ENCODE measurements at places on chromosomes 11 and 22.

DNA sequence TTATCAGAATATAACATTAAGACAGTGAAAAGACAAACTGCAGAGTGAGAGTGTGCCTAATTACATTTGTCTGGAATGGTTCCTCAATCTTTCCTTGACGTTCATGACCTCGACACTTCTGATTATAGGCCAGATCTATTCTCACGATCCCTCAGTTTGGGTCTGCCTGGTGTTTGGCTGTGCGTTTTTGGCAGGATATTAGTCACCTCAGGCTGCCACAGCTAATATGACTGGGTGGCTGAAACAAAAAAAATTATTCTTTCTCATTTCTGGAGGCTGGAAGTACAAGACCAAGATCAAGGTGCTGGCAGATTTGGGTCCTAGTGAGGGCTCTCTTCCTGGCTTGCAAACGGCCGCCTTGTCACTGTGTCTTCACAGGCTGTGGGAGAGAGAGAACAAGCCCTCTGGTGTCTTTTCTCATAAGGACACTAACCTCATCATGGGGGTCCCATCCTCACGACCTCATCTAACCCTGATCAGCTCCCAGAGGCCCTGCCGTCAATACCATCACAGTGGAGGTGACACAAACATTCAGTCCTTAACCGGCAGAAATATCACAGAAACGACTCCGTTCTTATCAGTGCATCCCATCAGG lies 23.2 kb downstream of the IFITM10 start:
- DNase-seq, result no peak

GRCh38 chr11:123478352-123478987 lies 48.4 kb downstream of the GRAMD1B start:
- DNase-seq, result no peak

DNA sequence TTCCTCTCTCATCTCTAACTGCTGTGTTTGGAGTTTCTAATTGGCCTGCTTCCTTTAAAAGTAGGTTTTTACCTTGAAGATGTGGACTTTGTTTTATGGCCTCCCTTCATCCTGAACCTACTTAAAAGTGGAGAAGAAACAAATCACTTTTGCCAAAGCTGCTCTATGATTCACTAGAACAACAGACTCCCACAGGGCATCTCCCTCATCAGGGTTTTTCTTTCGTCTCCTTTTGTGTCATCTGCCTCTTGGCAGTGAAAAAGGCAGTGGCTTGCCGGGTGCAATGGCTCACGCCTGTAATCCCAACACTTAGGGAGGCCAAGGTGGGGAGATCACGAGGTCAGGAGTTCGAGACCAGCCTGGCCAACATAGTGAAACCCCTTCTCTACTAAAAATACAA lies 186.6 kb upstream of the MTNR1B start:
- DNase-seq, result no peak

DNA sequence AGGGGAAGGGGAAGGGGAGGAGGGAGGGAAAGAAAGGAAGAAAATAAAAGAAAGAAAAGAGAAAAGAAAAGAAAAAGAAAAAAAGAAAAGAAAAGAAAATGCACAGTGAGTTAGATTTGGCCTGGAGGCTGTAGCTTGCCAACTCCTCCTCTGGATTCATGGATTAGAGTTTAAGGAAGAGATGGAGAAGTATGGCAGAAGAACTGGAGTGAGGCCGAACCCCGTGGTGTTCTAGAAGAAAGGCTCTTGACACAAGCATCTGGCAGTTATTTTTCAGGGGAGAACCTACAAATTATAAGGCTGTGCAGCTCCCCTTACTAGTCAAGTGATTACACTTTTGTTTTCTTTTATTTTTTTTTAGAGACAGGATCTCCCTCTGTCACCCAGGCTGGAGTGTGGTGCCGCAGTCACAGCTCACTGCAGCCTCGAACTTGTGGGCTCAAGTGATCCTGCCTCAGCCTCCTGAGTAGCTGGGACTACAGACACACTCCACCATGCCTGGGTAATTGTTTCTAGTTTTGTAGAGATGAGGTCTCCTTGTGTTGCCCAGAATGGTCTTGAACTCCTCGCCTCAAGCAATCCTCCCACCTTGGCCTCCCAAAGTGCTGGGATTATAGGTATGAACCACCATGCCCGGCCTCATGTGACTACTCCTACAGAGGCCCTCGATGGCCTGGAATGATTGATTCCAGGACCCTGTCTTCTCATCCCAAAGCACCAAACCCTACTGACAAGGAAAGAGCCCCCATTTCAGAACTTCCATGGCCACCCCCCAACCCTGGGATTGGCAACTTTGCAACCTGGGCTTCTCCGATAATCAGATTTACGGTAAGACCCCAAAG lies 19.5 kb downstream of the ZNF74 start:
- no peak for DNase-seq

DNA sequence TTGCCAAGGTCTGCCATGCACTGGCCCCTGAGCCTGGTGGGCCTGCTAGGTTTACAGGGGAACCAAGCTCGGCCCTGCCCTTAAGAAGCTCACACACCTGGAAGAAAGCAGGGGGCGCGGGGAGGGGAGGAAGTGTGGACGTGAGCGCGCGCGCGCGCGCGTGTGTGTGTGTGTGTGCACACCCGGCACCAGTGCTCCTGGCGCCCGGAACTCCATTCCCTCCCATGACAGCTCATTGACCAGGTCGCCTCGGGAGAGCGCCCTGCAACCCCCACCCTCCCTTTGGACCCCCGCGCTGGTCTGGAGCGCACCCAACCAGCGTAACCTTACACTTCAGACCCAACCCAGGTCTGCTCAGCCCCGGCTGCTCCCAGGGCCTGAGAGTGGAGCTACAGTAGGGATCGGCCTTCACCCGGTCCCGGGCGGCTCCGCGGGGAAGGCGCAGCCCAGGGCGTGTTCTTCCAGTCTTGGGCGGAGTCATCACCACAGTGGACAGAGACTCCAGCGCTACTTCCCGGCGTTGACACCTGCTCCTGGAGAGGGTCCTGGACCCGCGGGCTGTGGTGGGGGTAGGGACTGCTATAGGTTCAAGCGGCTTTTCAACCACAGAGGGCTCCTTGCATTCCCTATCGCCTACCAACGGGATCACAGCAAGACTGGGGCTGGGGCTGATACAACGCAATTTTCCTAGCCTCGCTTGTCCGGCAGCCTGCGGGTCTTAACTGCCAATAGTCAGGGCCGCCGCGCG lies 1.5 kb downstream of the GALNT18 start:
- no peak for DNase-seq

DNA sequence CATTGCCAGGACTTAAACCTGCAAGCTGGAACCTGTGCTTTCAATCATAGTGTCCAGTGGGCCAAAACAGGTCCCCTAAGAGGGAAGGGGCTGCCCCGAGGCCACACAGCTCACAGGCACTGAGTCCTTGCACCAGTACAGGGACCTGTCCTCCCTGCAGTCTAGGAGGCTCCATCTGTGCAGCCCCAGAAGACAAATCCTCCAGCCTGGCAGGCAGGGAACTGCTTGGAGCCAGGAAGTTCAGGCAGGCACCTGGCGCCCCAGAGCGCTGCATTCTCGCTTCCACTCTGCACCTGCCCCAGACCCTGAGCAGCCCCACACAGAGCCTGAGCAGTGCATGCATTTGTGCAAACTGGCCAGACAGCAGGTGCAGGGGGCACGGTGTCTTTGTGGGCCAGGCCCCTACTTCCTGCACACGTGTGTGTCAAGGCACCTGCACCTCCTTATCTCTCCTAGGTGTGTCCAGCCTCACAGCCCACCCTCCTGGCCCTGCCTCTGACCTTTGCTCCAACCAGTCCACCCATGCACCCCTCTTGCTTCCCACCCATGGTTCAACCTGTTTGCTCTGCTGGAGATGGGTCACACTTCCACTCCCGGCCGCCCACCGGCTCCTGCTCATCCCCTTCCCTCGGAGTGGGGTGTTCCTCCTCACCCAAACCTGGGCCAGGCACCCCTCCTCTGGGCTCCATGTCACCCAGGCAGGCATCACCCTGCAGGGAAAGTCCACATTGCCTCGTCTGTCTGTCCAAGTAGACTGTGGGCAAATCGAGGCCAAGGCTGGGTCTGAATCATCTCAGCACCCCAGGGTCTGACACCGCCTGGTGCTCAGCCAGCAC lies 19.0 kb downstream of the LINC01488 start:
- no peak for DNase-seq

DNA sequence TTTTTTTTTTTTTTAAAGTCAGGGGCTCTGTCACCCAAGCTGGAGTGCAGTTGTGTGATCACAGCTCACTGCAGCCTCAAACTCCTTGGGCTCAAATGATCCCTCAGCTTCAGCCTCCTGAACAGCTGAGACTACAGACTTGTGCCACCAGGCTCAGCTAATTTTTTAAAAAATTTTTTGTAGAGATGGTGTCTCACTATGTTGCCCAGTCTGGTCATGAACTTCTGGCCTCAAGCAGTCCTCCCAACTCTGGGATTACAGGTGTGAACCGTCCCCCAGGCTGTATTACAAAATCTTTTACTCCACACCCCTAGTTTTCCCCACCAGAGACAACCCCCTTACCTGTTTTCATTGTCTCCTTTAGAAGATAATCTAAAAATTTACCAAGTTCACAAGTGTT lies 1.9 kb downstream of the CCDC117 start:
- no peak for DNase-seq

DNA sequence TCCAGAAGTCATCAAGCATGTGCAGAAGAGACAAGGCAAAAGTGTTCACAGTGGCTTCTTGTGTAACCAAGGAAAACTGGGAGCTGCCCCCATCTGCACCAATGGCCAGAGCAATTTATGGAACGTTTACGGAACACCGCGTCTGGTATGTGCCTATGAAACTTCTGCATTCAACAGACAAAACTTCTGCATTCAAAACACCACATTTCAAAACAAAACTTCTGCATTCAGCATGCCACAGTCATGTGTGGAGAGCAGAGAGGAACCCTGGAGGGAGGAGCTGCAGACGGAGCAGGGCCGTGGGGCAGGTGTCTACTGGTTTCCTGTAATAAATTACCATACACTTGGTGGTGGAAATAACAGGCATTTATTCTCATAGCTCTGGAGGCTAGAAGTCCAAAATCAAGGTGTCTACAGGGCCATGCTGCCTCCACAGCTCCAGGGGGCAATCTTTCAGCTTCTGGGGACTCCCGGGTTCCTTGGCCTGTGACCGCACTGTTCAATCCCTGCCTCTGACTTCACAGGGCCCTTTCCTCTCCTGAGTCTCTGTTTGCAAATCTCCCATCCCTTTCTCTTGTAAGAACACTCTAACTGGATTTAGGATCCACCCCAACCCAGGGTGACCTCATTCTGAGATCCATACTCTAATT lies 32.2 kb downstream of the RPL3 start:
- no peak for DNase-seq

GRCh38 chr11:68550485-68550817 lies 89.9 kb downstream of the PPP6R3 start:
- DNase-seq, result no peak

DNA sequence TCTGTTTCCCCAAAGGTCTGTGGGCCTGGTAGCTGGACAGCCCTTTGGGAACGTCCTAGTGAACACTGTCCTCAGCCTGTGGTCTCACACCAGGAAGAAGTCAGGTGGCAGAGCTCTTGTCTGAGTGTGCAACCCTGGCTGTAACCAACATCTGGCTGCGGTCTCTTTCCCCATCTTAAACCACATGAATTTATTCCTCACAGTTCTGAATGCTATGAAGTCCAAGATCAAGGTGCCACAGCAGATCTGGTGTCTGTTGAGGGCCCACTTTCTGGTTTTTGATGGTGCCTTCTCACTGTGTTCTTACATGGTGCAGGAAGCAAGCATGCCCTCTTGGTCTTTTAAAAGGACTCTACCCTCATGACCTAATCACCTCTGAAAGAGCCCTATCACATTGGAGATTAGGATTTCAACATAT lies 2.7 kb downstream of the UPB1 start:
- DNase-seq, result no peak

GRCh38 chr11:72066855-72067254 lies 13.5 kb downstream of the NUMA1 start:
- no peak for DNase-seq

- DNase-seq, result no peak
Observed at GRCh38 chr22:44862981-44863860, 110.8 kb downstream of the ARHGAP8 start.

GRCh38 chr11:39712581-39712980 lies 1746.9 kb downstream of the LRRC4C start:
- no peak for DNase-seq

DNA sequence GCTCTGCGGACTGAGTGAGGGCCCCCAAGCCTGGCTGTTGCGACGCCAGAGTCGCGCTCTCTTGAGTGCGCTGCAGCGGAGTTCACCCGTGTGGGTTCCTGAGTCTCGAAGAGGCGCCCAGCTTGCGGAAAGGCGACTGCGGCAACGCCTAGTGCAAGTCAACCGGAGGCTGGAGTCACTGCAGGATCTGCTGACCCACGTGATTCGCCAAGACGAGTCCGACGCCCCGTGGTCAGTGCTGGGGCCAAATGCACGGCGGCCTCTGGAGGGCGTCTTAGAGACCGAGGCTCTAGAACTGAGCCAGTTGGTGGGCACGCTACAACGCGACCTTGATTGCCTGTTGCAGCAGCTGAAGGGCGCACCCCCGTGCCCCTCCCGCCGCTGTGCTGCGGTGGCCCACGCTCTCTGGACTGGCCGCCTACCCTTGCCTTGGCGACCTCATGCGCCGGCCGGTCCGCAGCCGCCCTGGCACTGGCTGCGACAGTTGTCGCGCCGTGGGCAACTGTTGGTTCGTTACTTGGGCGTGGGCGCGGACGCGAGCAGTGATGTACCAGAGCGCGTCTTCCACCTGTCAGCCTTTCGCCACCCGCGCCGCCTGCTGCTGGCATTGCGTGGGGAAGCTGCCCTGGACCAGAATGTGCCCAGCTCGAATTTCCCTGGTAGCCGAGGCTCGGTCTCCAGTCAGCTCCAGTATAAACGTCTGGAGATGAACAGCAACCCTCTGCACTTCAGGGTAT lies 32.6 kb downstream of the RRP8 start:
- no peak for DNase-seq

DNA sequence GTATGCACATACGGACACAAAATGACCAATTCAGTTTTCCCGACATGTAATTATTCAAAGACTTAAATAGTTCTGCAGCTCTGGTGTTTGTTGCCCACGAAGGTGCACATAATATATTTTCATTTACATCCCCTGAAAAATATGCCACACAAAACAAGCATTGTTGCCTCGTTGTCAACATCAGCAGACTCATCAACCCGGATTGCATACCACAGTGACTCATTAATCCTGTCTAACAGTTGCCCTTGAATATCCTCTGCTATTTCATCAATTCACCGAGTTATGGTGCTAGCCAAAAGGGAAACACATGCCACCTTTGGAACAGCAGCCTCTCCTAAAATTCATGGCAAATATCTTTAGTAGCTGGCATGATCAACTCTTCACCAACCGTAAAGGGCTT lies 582.2 kb downstream of the LRRC4C start:
- no peak for DNase-seq

DNA sequence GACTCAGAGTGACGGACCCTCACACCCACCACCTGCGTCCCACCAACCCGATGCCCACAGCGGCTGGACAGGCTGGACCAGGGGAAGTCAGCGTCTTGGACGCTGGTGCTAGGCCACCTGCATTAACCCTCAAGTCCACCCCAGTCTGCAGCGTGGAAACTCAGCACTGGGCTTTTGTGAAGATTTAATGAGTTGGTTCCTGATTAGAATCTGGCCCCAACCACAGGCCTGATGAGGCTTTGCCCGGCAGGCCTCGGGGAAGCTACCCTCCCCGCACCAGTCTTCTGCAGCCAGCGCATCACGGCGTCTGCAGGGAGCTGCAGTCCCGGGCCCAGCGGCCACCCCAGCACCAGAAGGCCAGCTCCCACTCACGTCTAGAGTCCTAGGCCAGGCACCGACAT lies 101.0 kb downstream of the BRD1 start:
- DNase-seq, result no peak

GRCh38 chr11:119671051-119671450 lies 57.9 kb downstream of the NECTIN1 start:
- DNase-seq, result no peak

GRCh38 chr11:35330931-35331330 lies 88.4 kb downstream of the SLC1A2 start:
- DNase-seq, result peak; percentile 54

Measured in naive thymus-derived CD8-positive, alpha-beta T cell (primary cell).